ENCODE measurements at places on chromosomes 12 and 14.
A peak's percentile ranks its signal among the peaks of the same experiment; 100 is the strongest.

DNA sequence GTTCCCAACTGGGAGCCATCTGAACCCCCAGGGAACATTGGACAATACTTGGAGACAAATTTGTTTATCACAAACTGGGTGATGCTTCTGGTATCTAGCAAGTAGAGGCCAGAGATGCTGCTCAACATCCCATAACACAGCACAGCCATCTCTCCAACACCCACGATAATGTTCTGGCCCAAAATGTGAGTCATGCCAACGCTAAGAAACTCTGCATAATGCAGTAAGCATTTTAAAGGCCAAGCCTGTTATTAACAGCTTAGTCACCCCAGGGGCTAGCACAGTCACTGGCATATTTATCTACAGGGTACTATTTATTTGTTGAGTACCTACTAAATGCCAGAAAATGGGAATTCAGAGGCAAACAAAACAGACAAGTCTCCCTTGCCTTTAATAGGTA lies 873.1 kb upstream of the TMEM132C start:
- no peak for DNase-seq

DNA sequence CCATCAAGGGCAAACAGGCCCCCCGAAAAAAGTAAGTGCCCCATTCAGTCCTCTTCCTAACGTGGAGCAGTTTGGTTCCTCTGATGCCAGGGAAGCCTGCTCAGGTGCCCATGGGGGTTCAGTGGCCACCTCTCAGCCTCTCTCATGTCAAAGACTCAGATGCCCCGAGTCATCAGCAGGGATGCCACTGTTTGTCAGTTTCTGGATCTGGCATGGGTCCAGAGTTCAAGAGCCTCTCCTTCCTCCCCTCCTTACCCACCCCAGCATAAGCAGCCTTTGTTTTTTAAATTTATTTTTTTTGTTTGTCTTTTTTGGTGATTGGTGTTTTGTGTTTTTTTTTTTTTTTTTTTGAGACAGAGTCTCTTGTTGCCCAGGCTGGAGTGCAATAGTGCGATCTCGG lies 11.3 kb downstream of the KMT5A start:
- DNase-seq: no peak

- no peak for DNase-seq
Observed at GRCh38 chr14:60212503-60213371, 36.3 kb upstream of the PPM1A start.

- no peak for DNase-seq
Observed at GRCh38 chr12:67430708-67431335, 161.7 kb downstream of the CAND1 start.

DNA sequence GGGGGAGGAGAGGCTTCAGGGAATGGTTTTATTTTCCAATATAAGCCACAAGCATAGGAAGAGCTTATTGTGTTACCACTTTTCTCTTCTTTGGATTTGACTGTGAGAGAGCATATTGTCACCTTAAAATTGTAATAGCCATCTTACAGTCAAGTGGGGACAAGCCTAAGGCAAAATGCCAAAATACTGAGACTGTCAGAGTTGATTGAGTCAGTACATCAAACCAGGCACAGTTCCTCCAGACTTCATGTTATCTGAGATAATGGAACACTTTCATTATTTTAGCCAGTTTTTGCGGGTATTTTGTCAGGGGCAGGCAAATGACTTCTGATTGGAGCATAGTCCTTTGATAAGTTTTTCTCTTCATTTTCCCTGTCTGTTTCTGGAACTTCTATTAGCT lies 19.5 kb upstream of the NUBPL start:
- no peak for DNase-seq

DNA sequence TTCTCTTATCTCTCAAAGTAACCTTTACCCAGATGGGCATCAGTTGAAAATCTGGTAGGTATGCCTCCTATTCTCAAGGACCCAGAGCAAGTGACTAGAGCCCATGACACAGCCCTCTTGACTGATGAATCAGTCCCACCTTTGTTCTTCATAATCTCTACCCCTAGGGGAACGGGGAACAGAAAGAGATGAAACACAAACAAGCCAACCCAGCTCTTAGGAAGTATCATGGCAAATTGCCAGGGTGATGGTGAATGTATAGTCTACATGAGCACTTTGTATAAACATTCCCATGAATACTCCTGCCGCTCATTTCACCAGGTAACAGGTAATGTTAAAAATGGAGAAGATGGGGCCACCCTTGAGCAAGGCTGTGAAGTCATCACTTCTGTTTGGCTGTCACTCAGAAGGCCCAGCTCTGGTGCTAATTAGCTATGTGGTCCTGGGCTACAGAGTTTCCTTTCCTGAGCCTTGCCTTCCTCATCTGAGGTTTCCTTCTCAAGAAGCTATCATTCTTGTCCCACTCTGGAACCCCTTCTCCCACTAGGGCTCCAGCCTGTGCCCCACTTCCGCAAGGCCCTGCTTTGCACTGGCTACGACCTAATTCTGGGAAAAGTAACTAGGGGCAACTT lies 161.7 kb downstream of the ANO2 start:
- DNase-seq: no peak

GRCh38 chr14:70640938-70641547 lies 673 bp upstream of the TTC9 start:
- DNase-seq: peak; percentile 86

All from naive thymus-derived CD8-positive, alpha-beta T cell (primary cell).